ENCODE measurements at places on chromosomes 11 and 22. TPM values are rescaled to one million over a fixed set of nuclear protein-coding genes. Genes with fewer than 3 reads are reported as not detected.

MN1 gene
- 0.36 TPM for total RNA-seq

CCDC116 gene
- 0.19 TPM for total RNA-seq

CDK2AP2 gene
- 24.4 TPM for total RNA-seq

CCDC88B gene
- total RNA-seq: 117 TPM

RBM4B gene
- total RNA-seq: 5.4 TPM

PVALB gene
- total RNA-seq: not detected

SYCE3 gene
- not detected for total RNA-seq

- no peak for DNase-seq
Observed at GRCh38 chr11:112398798-112399478, 138.3 kb upstream of the PLET1 start.

- no peak for DNase-seq
Observed at GRCh38 chr11:69249311-69250185, 44.4 kb upstream of the MYEOV start.

- no peak for DNase-seq
Observed at GRCh38 chr22:46933040-46933930, 170.8 kb downstream of the TBC1D22A start.

DNA sequence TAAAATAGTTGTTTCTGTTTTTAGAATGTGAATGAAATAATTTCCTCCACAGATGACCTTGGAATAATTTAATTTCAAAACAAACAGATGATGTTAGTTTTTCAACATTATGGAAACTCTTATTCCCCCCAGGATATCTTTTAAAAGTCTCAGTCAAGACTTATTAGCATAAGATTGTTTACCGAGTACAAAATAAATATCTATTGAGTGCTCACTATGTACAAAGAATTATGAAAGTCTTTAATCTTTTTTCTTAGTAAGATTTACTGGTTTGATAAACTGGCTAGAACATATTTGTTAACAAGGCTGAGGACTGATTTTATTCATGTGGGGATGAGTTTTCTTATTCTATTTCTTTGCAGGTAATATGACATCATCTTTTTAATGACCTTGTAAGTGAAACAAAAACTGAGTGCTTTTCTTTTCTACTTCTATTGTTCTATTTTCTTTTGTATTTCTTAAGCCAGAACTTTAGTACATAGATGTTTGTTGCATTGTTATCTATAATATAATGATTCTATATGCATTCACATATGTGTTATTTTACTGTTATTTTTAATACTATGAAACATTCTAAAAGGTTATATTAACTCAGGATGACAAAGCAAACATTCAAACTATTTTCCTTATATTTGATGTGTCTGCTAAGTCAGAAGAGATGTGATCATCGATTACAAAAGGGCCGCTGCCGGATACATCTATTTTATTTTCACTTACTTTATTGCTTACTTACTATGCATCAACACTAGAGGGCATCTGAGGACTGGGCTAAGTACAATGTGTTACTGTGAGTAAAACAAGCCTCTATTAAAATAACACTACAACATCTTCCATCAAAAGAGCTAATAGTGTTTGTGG, 111.0 kb upstream of the ARHGAP42 start:
- DNase-seq: peak; percentile 41

DNA sequence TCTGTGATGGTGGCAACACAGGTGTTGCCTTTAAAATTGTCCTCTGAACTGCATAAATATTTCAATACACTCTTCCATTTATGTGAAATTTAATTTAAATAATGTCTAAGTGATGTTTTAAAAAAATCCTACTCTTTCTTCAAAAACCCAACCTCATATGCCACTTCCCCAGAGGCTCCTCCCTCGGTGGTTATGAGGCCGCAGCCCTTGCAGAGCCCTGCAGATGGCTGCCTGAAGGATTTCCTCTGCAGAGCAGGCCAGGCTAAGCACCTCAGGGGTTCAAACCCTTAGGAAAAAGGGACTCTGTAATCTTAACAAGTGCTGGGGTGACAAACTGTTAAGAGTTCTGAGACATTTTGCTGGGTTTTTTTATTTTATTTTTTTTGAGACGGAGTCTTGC, 25.2 kb downstream of the MORC2 start:
- peak; percentile 60 for DNase-seq

GRCh38 chr11:113377681-113378412, 9.7 kb upstream of the ANKK1 start:
- no peak for DNase-seq

DNA sequence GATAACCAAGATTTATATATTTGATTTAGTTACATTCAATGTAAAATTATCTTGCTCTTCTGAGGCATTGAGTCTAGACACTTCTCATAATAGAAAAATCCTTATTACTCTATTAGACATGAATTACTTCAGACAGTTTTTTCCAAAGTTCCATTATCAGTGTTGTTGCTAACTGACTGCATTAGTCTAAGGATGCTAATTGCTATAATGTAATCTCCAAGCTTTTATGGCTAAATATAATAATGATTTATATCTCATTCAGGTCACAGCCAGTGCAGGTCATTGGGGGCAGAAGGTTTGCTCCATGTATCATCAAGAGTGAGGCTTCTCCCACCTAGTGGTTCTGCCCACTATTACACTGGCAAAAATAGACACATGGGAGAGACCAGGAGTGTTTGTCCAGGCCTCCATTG, 377.2 kb upstream of the DDI1 start:
- DNase-seq: no peak

GRCh38 chr22:24390576-24390975, 36.8 kb upstream of the ADORA2A start:
- DNase-seq: no peak

- no peak for DNase-seq
Observed at GRCh38 chr22:38957808-38958650, 620 bp downstream of the APOBEC3A start.

GRCh38 chr11:130732476-130732875, 183.8 kb downstream of the SNX19 start:
- no peak for DNase-seq

DNA sequence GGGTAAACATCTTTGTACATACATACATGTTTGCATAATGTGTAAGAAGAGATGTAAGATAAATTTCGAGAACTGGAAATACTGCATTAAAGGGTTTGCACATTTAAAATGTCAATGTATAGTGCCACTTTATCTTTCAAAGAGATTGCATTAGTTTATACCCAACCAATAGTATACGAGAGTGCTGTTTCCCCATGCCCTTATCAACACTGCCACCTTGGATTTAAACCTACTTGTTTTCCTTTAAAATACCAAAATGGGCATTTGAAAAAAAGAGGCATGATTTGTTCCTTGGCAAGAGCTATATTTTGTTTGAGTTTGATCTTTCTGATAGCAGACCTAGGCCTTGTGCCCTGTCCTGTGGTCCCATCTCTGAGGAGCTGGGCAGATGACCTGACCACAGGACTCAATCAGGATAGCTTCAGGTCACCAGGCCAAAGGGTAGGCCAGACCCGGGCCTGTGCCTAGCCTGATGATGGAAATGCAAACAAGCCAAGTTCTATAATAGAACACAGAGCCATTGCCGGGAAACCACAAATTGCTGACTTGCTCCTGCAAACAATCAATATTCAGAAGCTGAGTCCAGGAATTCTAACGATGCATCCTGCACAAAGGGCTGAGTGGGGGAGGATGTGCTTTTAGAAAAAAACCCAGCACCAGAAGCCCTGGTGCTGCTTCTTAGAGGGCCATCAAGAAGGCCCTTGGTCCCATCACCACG, 16.9 kb upstream of the ALG8 start:
- DNase-seq: no peak

All from CD8-positive, alpha-beta T cell (primary cell).